ENCODE measurements at places on chromosomes 12 and 14. TPM values are rescaled to one million over a fixed set of nuclear protein-coding genes. Genes with fewer than 3 reads are reported as not detected.
A peak's percentile ranks its signal among the peaks of the same experiment; 100 is the strongest.

GRCh38 chr12:66365718-66366490 is 63.6 kb downstream of the HELB start:
- no peak overlapping the region for H3K27ac ChIP-seq
- no peaks in the 10 kb centered on the region for H3K36me3 ChIP-seq
- no peaks in the 10 kb centered on the region for H3K4me1 ChIP-seq
- DNase-seq, result no peak

- H3K4me3 ChIP-seq, result no peak overlapping the region
- H3K4me1 ChIP-seq, result no peaks in the 10 kb centered on the region
- H3K36me3 ChIP-seq, result no peaks in the 10 kb centered on the region
- H3K27ac ChIP-seq, result no peak overlapping the region
These were observed 44.3 kb downstream of the SCN8A start for GRCh38 chr12:51635346-51635745.

- no peaks in the 10 kb centered on the region for H3K27me3 ChIP-seq
- no peak overlapping the region for H3K27ac ChIP-seq
- no peak overlapping the region for H3K4me3 ChIP-seq
- DNase-seq, result no peak
These were observed 937.2 kb upstream of the FLRT2 start for GRCh38 chr14:84592770-84593169.

GRCh38 chr12:109428037-109428629 is 49.0 kb downstream of the KCTD10 start:
- no peaks in the 10 kb centered on the region for H3K27me3 ChIP-seq
- H3K4me3 ChIP-seq, result no peak overlapping the region
- H3K4me1 ChIP-seq, result peaks cover 13% of the 10 kb centered on the region
- peak; percentile 81 for DNase-seq
- H3K36me3 ChIP-seq, result no peaks in the 10 kb centered on the region

GRCh38 chr14:20486684-20487395 is 17.6 kb downstream of the PNP start:
- H3K4me3 ChIP-seq, result no peak overlapping the region
- H3K4me1 ChIP-seq, result peaks cover 6% of the 10 kb centered on the region
- no peaks in the 10 kb centered on the region for H3K36me3 ChIP-seq

DNA sequence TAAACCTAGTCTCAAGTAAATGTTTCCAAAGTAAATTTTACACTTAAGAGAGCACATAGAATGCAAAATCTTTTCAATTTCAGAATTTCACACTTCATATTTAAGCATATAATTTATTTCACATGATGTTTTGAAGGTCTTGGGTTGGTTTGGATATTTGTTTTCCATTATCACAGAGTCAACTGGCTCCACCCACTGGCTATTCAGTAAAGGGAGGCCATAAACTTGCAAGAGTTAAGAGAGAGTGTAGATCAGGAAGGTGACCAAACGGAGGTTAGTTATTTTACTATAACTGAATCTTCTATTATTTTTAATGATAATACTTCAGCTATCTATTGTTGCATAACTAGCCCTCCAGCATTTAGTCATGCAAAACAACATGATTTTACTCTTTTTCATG is 6.2 kb upstream of the CPNE8 start:
- DNase-seq, result no peak
- no peaks in the 10 kb centered on the region for H3K36me3 ChIP-seq
- H3K4me1 ChIP-seq, result peaks cover 4% of the 10 kb centered on the region
- H3K27me3 ChIP-seq, result no peaks in the 10 kb centered on the region
- H3K4me3 ChIP-seq, result no peak overlapping the region

- H3K36me3 ChIP-seq, result no peaks in the 10 kb centered on the region
- peaks cover 4% of the 10 kb centered on the region for H3K27me3 ChIP-seq
- DNase-seq, result no peak
- no peak overlapping the region for H3K27ac ChIP-seq
- peaks cover 21% of the 10 kb centered on the region for H3K4me1 ChIP-seq
These were observed 3.9 kb downstream of the ANKRD33 start for GRCh38 chr12:51891843-51892242.

DNA sequence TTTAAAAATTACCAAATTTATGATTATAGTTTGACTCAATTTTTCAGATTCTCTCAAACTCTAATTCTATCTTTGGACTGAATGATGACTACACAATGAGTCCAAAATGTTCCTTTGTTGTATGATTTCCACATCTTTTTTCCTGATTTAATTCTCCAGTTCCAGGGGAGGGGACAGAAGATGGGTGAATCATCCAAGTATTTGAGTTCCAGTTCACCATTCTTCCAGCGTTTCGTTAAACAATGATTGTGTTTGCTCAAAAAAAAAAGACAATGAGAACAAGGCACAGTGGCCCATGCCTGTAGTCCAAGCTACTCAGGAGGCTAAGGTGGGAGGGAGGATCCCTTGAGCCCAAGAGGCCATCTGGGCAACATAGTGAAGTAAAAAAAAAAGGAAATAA is 23.8 kb downstream of the BAZ1A start:
- H3K27ac ChIP-seq, result no peak overlapping the region
- no peaks in the 10 kb centered on the region for H3K4me1 ChIP-seq
- no peak overlapping the region for H3K4me3 ChIP-seq
- DNase-seq, result no peak

DNA sequence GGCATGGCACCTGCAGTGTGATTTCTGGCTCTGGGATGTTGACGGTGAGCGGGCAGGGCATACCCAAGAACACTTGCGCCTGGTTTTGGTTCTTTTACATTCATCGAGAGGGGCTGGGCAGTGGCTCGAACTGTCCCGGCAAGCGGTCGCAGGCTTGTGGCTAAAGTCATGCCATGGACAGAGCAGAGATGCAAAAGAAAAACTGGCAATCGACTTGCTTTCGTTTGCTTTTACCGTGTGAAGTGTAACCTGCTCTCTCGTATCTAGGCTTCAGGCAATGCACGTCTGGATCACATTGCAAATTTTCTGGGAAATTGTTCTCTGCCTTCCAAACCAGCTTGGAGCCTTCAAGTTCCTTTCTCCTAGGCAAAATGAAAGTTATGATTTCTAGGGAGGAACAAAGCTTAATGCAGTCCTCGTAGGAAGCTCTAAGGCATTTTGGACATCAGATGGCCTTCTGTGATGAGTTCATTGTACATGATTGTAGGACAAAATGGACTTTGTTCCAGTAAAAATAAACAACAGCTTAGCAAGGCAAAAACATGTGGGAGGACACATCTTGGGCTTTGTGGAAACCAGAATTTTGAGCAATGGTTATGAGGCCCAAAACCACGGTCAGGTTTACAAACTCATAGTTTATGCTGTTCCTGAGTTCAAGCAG is 18.3 kb downstream of the ADGRD1 start:
- DNase-seq, result no peak
- H3K27ac ChIP-seq, result peak overlapping the region; percentile 57
- peaks cover 44% of the 10 kb centered on the region for H3K36me3 ChIP-seq
- H3K4me3 ChIP-seq, result no peak overlapping the region
- no peaks in the 10 kb centered on the region for H3K27me3 ChIP-seq

- no peak for DNase-seq
- no peaks in the 10 kb centered on the region for H3K27me3 ChIP-seq
- H3K4me3 ChIP-seq, result no peak overlapping the region
- H3K36me3 ChIP-seq, result no peaks in the 10 kb centered on the region
These were observed 329.7 kb downstream of the TMEM121 start for GRCh38 chr14:105855893-105856675.

- peaks cover 8% of the 10 kb centered on the region for H3K4me1 ChIP-seq
- no peak for DNase-seq
- no peaks in the 10 kb centered on the region for H3K27me3 ChIP-seq
- H3K4me3 ChIP-seq, result no peak overlapping the region
- H3K27ac ChIP-seq, result no peak overlapping the region
- no peaks in the 10 kb centered on the region for H3K36me3 ChIP-seq
These were observed 418.1 kb downstream of the LRIG3 start for GRCh38 chr12:58502226-58502625.

GRCh38 chr14:71366861-71367260 is 459.6 kb downstream of the PCNX1 start:
- DNase-seq, result no peak
- H3K36me3 ChIP-seq, result no peaks in the 10 kb centered on the region
- no peak overlapping the region for H3K27ac ChIP-seq
- H3K4me3 ChIP-seq, result no peak overlapping the region
- no peaks in the 10 kb centered on the region for H3K27me3 ChIP-seq

GRCh38 chr14:84453307-84453950 is 1076.5 kb upstream of the FLRT2 start:
- H3K27ac ChIP-seq, result no peak overlapping the region
- H3K4me1 ChIP-seq, result no peaks in the 10 kb centered on the region
- no peak for DNase-seq
- no peak overlapping the region for H3K4me3 ChIP-seq

DNA sequence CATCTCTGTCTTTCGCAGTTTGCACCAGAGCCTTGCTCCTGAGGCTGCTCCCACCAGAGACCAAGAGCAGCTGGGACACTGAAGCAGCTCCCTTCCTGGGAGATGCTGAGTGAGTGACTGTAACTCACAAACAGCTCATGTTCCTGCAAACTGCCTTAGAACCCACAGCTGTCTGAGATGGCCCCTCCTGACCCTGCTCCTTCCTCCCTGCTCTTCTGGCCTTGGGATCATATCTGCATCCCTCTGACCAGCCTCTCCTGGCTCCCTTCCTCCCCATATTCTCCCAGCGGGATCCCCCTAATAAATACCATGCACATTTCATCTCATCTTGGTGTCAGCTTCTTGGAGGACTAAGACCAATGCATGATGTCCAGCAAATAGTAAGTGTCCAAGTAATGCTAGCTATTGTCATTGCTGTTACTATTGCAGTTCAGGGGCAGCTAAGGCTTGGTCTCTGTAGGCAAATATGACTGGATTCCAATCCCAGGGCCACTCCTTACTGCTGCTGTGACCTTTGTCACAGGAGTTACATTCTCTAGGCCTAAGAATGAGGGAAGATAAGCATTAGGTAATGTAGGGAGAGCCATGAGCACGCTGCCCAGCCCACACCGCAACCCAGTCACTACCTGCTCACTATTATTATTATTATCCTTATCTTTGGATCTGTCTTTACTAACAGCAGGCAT is 47.9 kb downstream of the SYNE3 start:
- no peak overlapping the region for H3K4me3 ChIP-seq
- DNase-seq, result peak; percentile 48
- H3K27me3 ChIP-seq, result no peaks in the 10 kb centered on the region
- no peaks in the 10 kb centered on the region for H3K36me3 ChIP-seq
- H3K4me1 ChIP-seq, result peaks cover 18% of the 10 kb centered on the region

DNA sequence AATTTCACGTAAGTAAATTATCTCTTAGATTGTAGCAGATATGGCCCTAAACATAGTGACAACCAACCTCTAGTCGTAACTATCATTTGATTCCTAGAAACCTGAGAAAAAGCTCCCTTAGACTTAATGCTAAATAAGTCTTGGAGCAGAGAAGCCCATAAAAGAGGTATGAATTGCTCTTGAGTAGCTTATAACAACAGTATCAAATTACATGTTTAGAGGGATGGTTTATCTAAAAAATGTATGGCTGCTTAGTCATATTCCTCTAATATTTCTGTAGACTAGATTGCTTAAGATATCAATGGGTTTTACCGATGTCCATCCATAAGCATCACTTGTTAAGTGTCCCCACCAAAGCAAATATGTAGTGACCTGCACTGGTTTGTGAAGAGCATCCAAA is 259.7 kb downstream of the NELL2 start:
- H3K4me3 ChIP-seq, result no peak overlapping the region
- H3K4me1 ChIP-seq, result no peaks in the 10 kb centered on the region
- H3K27ac ChIP-seq, result no peak overlapping the region

DNA sequence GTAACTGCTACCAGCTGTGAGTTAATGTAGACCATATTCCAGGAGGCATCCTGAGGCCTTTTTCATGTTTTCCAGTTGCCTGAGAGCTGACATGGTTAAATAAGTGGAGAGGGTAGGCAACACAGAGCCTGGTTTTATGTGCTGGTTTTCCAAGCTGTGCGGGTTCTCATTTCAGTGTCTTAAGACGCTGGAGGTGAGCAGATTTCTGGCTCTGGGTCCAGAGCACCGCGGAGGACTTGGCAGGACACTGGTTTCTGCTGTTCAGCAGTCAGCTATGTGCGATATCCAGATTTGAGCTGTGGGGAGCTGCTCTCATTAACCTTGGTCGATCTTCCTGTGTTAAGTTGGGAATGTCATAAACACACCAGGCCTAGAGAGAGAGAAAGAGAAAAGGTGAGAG is 680.8 kb downstream of the BCL11B start:
- H3K27ac ChIP-seq, result no peak overlapping the region
- H3K4me3 ChIP-seq, result no peak overlapping the region
- H3K27me3 ChIP-seq, result no peaks in the 10 kb centered on the region
- H3K4me1 ChIP-seq, result no peaks in the 10 kb centered on the region
- no peak for DNase-seq

DNA sequence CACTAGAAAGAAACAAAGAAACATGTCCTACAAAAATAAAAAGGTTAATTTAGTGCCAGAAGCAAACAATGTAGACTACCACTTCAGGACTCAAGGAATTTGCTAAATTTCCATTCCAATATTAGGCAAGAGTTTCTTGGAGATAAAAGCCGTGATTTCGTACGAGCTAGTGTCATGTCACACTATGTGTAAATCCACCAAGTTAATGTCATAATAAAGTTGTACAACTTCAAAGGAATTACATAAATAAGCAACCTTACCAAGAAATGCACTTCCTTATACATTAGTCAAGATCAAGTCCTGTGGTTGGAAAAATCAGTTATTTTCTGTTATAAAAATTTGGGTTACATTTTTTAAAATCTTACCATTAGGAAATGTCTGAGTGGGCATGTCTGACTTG is 1222.8 kb downstream of the GALC start:
- no peak overlapping the region for H3K4me3 ChIP-seq
- no peaks in the 10 kb centered on the region for H3K4me1 ChIP-seq
- H3K36me3 ChIP-seq, result no peaks in the 10 kb centered on the region
- H3K27ac ChIP-seq, result no peak overlapping the region
- no peaks in the 10 kb centered on the region for H3K27me3 ChIP-seq
- no peak for DNase-seq

DNA sequence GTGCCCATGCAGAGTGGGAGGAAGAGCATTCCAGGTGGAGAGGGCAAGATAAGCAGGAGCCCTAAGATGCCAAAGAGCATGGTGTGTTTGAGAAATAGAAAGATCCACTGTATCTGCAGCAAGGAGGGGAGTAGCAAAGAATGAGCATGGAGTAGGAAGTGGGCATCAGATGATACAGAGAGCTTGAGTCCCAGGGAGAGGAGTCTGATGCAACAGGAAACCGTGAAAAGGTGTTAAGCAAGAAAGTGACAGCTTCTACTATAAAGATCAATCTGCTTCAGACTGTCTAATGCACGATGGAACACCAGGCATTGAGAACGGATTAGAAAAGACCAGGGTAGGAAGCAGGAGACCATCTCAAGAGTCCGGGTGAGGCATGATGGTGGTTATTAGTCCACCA is 12.3 kb upstream of the GPRC5D start:
- DNase-seq, result no peak
- H3K4me3 ChIP-seq, result no peak overlapping the region
- H3K36me3 ChIP-seq, result peaks cover 26% of the 10 kb centered on the region
- H3K4me1 ChIP-seq, result no peaks in the 10 kb centered on the region
- no peaks in the 10 kb centered on the region for H3K27me3 ChIP-seq

The JAG2 gene
- total RNA-seq, result 117 TPM

The MYH6 gene
- total RNA-seq, result not detected

The BRMS1L gene
- total RNA-seq, result 5.2 TPM

The SPIC gene
- not detected for total RNA-seq

The PDE3A gene
- total RNA-seq, result 4.6 TPM

The SIRT4 gene
- 5.4 TPM for total RNA-seq

The TBC1D30 gene
- 6.4 TPM for total RNA-seq

The SERPINA12 gene
- total RNA-seq, result not detected

The DGKA gene
- 92.0 TPM for total RNA-seq

The NDRG2 gene
- 61.3 TPM for total RNA-seq

The TC2N gene
- total RNA-seq, result 140 TPM

The EMC9 gene
- total RNA-seq, result 2.3 TPM

The OASL gene
- 35.0 TPM for total RNA-seq

Measured in stomach (tissue), 19 donors.